Activated naive CD4-positive, alpha-beta T cell treated with anti-CD3 and anti-CD28 coated beads, Interleukin-2, amount 50 U/mL, for 72 hours (primary cell): ENCODE measurements at places on chromosomes 4 and X. TPM values are rescaled to one million over a fixed set of nuclear protein-coding genes. Genes with fewer than 3 reads are reported as not detected.

VGLL1 gene
- not detected for total RNA-seq

SLC10A6 gene
- total RNA-seq = not detected

TIGD4 gene
- total RNA-seq = not detected

BEX2 gene
- total RNA-seq = 16.4 TPM

NLGN3 gene
- total RNA-seq = 2.1 TPM

PRR27 gene
- total RNA-seq = not detected

CENPVL3 gene
- total RNA-seq = not detected

GRCh38 chrX:39416547-39417260 is 615.4 kb downstream of the MID1IP1 start:
- DNase-seq = no peak

- DNase-seq = no peak
Measured at GRCh38 chrX:120452131-120452530, 17.0 kb downstream of the LAMP2 start.

- no peak for DNase-seq
Measured at GRCh38 chr4:77994194-77994721, 62.9 kb upstream of the FRAS1 start.

DNA sequence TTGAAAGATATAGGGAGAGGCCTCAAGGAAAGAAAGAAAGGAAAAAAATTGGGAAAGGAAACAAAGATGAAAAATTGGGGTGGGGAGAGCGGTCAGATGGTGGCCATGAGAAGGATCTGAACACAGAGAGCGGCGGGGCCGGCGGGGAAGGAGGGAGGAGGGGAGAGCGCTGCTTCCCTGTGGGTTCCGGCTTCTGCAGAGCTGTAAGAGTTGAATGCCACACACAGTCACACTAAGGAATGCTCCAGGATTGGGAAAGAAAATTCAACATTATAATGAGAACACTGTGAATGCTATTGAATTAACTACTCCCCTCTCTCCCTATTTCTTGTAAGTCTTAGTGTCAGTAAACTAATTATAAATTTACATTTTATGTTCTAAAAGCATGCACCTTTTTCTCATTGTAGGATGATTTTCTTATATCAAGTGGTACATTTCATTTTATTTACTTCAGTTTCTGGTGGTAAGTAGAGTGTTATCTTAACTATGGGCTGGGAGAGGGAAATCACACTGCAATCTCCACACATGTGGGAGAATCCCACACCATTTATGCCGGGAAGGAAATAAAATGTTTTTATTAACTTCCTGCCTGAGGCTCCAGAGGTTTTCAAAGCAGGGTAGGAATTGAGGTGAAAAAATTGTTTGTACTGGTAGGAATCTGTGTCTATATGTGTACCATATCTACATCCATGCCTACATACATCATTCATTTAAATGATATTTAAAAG is 904 bp downstream of the F11 start:
- DNase-seq = no peak

DNA sequence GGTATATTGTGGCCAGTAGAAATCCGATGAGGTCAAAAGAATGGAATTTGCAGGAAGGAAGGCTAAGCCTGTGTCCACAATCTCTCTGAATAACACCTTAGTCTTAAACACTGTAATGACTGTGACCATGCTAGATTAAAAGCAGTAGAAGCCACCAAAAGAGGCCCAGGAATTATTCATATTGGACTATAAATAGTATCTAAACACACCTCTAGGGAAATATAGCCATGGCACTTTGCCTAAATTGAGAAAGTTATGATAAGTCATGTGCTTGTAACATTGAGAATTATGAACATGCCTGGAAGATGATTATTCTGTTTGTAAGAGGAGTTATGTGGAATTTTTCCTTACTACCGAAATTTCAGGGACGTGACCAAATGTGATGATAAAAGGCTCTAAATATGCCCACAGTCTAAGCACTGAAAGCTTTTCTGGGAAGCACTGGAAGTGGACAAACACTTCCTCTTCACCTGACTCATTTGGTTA is 298.5 kb downstream of the KCTD8 start:
- DNase-seq = no peak

DNA sequence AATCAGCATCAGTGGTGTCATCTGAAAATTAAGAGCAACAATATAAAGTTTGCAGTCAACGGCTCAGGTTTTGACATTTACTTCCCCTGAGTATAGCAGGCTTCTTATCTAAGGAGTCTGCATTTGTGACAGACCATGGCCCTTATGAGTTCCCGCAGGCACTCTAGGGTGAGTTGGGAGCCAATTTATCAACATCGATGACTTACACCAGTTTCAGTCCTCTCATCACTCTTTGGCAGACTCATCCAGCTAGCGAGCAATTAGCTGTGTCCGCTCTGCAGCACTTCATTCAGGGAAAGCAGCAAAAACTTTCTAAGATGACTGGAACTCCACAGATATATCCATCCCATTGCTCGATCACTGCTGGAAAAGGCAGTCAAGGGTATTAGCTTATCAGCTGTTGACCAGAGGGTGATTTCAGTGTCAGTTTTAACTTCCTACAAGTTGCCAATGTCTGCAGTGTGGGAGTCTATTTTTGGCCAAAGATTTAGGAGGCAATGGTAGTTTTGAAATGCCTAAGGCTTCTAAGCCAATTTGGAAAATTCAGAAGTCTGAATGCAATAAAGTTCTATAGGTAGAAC is 625.1 kb upstream of the TENM3 start:
- no peak for DNase-seq

DNA sequence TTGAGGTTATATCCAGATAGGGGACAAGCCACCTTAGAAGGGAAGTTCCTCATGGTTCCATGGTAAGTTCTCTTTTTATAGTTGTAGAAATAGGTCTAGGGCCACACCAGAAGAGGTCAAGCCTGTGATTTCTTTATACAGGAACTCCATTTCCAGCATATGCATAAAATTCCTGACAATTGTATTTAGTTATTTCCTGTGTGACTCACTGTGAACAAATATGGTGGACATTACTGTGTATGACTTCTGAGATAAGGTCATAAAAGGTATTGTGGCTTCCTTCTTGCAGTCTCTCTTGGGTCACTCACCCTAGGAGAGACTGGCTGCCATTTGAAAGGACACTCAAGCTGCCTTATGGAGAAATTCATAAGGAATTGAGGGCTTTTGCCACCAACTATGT is 2.2 kb upstream of the C4orf36 start:
- DNase-seq = no peak

- no peak for DNase-seq
Measured at GRCh38 chr4:6777636-6778281, 4.8 kb upstream of the KIAA0232 start.

DNA sequence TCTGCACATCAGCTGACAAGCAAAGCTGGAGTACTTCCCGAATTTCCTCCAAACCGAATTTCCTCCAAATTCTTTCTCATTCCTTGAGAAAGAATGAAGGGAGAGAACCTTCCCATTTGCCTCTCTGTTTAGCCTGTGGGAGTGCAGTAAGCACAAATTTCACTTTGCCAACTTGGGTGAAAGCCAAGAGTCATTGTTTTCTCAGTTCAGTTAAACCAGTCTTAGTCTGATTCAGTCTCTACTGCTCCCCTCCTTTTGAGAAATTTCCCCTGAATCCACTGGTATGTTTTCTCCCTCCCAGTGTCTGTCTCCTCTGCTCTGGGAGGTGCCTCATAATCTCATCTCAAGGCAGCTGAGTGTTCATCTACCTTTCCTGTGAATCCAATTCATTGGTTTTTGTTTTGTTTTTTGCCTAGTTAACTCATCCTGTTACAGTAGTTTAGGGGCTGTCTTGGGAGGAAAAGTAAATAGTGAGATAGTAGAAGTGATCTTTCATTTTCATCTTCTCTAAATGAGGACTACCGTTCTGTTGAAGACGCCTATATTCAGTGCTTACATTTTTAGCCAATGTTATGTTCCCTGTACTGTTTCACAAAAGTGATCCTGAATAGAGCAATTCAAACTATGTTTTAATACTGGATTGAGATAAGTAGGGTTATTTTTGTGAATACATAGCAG is 49.0 kb downstream of the SYTL5 start:
- no peak for DNase-seq

- no peak for DNase-seq
Measured at GRCh38 chr4:78534286-78534955, 17.1 kb upstream of the ANXA3 start.

GRCh38 chr4:108126806-108127205 is 41.9 kb downstream of the LEF1 start:
- no peak for DNase-seq

DNA sequence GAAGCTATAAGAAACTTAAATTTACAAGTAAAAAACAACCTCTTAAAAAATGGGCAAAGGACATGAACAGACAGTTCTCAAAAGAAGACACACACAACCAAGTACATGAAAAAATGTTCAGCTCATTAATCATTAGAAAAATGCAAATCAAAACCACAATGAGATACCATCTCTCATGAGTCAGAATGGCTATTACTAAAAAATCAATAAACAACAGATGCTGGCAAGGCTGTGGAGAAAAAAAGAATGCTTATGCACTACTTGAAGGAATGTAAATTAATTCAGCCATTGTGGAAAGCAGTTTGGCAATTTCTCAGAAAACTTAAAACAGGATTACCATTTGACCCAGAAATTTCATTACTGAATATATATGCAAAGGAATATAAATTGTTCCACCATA is 666.3 kb upstream of the GRIA3 start:
- DNase-seq = no peak

DNA sequence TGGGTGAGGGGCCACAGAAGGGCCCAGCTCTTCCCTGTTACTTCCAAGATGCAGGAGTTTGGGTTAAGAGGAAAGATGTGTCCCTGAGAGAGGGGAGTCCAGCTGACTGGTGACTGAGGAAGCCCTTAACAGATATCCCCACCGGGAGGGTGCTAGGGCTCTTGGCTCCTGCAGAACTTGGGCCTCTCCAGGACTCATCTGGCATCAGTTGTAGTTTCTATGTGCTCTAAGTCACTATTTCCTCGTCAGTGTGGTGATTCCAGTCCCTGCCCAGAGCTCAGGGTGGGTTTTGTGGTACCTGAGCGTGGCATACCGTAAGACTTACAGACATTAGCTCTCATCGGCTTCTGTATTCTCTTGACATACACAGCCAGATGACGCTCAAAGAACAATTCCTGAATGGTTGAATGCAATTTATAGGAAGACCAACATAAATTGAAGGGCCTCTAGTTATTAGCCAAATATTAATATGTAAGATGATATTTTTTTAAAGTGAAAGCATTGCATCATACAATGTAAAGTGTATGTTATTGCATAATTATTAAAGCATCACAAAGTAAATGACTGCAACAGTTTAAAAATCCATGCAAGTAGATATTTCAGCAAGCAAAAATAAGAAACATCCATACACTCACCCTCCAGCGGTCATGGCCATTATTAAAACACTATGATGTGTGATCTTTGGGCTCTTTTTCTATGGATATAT is 195.5 kb downstream of the PTTG2 start:
- DNase-seq = no peak

- DNase-seq = no peak
Measured at GRCh38 chr4:8393593-8394038, 46.9 kb downstream of the ACOX3 start.

DNA sequence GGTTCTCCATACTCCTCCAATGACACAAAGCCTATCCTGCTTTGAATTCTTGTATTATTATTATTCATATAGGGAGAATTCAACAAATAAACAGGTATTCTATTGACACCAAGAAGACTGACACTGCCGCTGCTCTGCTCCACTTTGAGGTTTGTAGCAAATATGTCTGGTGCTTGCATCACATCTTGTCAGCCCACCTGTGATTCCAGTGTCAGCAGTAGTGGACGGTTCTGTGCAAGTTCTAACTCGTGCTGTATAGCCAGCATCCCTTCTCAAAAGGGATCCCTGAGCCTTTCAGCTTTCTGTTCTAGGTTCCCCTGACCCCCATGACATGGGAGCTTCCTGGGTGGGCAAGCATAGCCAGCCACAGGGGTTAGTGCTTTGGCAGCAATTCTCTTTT is 296.0 kb upstream of the FTHL17 start:
- DNase-seq = no peak

DNA sequence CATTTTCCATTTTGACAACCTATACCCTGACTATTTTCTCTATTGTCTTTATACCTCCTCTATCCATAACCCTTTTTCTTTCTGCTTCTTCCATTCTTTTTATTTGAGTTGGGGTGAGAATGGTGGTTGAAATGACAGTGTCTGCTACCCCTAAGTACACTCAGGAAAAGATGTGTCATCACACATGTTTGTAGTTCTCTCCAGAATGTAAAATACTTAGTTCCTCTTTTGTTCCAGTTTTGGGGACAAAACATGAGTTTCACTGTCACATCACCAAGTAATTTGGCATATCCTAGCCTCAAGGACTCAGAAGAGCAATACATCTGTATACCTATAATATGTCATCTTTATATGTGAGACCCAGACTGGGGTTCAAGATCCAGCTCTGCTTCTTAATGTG is 90.3 kb downstream of the COMMD8 start:
- no peak for DNase-seq

DNA sequence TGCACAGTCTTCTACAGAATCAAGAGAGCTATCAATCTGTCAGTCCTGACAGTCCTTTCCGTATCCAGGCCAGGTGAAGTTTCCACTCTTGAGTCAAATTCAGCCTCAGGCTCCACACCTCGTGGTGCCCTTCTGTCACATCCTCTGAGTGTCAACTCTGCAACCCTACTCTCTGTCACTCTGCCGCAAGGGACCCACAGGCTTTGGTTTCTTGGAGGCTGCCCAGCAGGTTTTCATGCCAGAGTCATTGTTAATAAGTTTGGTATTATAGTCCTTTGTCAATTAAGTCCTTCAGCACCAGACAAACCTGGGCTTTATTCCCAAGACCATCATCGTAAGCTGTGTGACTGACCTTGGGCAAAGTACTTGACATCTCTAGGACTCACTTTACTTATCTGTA is 83.4 kb upstream of the KLHL13 start:
- DNase-seq = no peak

- peak; percentile 58 for DNase-seq
Measured at GRCh38 chrX:37746218-37746941, 33.5 kb upstream of the CYBB start.

DNA sequence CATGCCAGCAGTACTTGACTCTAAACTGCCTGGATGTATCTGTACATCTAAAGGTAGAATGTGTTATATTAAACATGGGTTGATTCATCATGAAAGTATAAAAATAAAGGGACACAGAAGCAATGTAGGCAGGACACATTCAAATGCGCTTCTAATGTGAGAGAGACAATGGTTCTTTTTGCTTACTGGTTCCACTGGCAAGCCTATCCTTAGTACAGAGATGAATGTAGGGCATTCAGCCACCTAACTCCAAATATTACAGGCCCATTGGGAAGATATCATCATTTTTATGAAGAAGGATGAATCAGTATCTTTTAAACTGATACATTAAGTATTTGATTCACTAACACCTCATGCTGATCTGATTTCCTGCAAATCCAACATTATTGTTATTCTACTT is 18.0 kb downstream of the CDKL2 start:
- DNase-seq = no peak

GRCh38 chr4:126242679-126243390 is 928.1 kb downstream of the FAT4 start:
- no peak for DNase-seq

DNA sequence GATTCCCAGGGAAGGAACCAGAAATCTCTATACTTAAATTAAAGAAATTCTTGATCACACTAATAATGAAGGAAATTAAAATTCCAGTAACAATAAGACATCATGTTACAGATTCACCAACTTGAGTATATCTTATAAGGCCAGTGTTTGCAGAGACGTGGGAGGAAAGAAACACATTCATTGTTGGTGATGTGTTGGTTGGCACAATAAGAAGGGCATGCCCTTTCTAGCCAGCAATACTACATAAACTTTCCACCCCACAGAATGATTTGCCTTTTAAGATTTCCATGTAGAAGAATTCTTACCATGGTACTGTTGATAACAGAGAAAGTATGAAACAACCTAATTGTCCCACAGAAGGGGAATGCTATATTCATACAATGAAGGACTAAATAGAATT is 581.5 kb downstream of the STIM2 start:
- no peak for DNase-seq
